ENCODE measurements at places on chromosomes 7 and 10.

- no peak for DNase-seq
Measured at GRCh38 chr7:110186334-110186733, 904.6 kb upstream of the LRRN3 start.

- no peak for DNase-seq
Measured at GRCh38 chr7:2892549-2892948, 48.4 kb upstream of the GNA12 start.

DNA sequence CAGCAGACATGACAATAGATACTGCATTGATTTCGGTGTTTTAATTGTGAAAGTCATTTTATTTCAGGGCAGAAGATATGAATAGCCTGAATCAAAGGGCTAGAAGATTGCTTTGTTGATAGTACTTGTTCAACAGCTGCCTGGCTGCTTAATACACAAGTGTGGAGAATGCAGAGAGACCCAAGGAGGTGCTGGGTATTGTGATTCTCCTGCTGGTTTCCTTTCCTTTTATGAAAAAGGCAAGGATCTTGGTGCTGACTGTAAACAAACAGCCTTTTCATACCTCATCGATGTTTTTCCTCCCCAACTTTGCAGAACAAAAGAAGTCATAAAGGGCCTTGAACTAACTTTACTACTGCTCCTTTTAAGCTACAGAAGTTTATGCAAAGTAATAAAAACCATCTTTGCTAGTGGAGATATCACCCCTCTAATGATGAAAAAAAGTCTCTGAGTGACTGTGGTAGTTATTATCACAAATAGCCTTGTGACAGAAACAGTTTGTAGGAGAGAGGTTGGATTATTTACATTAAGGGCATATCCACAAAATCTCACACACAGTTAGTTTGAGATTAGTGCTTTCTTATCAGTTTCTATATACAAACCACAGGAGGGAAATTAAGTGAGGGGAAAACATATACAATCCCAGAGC lies 800.0 kb downstream of the LRMDA start:
- no peak for DNase-seq

- no peak for DNase-seq
Measured at GRCh38 chr10:130254243-130254642, 118.1 kb downstream of the GLRX3 start.

DNA sequence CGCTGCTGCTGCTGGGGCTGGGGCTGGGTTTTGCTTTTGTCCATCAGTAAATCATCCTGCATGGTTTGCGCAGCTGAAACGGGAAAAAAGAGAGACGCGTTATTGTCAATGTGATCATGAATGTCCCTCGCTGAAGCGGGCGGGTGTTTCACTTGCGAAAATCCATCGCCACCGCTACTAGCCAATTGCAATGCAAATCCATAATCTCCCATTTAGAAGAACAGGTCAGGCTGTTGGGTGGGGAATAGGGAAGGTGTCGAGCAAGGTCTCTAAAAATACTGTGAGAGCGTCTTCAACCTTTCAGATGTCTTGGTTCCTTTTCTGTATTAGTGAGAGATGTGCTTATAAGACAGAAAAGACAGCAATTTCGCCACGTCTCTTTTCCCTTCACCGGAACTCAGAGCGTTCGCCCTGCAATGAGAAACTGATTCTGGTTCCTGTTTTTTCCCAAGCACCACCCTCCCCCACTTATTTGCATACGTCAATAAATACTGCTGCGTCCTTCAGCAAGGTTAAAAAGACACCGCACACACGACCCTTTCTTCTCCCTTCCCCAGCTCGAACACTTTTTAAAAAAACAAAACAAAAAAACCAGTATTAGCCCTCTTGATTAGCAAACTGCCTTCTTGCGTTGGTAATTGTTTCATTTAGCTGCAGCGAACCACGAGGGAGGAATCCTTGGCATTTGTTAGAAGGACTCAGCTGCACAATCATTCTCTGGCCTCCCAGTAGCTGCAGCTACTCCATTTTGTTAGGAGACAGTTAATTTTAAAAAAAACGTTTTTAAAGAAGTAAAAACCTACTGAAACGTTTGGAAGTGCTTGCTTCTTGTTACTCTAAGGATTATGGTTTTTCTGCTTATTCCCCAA lies 50.4 kb downstream of the CPEB3 start:
- DNase-seq = no peak

DNA sequence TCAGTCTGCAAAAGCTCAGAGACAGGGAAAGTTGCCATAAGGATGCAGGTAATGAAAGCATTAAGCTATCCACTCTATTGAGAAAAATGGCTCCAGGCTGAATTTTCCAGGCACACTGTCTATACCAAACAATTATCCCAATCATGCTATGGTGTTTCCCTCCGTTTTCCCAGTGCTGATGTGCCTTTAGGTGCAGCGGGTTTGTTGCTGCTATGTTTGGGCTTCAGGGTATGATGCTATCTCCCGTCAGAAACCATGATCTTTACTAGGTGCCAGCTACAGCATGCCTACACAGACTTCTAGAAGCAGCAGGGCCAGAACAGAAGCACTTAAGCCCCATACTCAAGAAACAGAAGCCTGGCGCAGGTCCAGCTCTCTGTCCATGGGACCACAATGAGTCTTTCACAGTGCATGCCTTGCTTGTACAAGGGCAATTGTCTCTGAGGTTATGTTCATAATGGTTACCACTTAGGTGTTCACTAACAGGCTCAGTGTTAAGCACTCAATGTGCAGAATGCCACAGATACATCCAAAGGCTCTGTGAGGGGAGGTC lies 19.4 kb downstream of the STEAP1B start:
- no peak for DNase-seq

DNA sequence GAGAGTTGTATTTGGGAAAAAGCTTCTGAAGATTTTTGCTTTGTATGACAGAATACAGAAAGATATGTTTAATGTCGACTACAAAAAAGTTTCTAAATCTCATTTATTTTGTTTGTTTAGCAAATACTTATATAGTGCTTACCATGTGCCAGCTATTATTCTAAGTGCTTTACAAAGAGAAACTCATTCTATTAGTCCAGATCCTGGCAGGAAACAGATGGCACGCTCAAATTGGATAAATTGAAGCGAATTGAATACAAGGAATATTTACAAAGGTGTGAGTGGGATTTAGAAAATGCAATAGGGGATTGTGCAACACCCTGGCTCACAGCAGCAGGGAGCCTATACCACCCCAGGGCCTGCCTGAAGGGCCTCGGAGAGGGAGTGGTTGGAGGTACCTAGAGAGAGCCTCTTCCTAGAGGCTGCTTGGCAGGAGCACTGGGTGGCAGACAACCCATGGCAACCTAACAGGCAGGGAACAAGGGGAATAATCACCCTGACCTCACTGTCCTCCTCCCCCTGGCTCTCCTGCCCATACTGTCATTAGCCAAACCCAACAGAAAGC lies 27.6 kb upstream of the FAM204A start:
- DNase-seq = no peak

DNA sequence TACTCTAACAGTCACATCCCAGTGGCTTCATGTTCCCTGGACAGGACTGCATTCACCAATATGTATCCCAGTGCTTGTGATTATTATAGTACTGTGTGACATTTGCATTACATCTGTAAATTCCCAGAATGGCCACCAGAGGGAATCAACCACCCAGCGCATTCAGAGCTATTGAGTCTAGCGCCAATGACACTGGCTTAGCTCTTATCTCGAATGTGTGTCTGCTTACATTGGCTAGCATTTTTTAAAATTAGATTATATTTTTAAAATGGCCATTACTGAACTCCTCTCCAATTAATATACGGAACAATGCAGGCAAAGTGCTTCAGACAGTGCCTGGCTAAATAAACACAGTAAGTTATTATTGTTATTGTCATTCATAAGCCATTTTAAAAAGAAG lies 36.3 kb downstream of the TRIL start:
- peak; percentile 56 for DNase-seq

DNA sequence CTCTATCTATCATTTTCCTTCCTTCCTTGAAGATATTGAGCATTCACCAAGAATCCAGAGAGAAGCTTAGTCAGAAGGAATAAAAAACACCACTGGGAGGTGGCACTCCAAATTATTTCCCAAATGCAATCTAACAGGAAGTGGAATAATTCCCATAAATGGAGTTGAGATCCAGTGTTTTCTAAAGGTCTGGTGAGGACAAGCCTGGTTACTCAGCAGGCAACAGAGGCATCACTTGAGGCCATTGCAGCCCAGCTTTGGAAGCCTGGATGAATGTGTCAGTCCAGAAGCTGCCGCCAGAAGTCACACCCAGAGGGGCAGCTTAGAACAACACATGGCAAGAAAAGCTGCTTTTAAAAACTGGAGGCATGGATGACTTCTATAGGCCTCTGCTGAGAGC lies 288.9 kb upstream of the KLF6 start:
- no peak for DNase-seq

- no peak for DNase-seq
Measured at GRCh38 chr7:1444214-1444924, 14.9 kb downstream of the MICALL2 start.

DNA sequence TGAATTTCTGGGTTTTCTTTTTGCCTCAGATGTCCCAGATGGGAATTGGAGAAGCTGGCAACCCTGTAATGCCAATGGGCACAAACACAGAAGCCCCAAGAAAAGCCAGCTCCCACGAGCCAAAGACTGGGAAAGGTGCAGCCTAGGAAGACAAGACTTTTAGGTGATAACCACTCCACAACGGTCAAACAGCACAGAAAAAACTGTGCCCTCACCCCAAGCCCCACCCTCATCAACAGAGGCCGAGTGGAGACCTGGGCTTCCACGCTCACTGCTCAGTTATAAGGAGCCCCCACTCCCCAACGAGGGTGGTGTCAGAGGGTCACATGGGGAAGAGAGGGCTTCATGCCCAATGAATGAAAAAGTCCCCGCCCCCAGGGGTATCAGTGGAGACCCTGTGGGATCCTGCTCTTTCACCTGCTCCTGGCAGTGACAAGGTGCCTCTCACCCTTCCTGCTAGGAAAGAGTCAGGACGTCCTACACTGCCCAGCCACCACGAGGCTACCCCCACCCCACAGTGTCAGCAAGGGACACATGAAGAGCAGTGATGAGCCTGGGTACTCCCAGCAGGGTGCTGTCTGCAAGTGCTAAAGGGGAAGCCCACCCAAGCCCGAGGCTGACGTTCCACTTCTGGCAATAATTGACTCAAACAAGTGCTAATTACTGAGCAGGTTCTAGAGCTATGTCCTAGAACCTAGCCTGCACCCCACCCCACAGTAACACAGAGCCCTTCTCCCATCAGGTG lies 8.3 kb downstream of the TMEM273 start:
- DNase-seq = no peak

GRCh38 chr10:77357185-77357584 lies 280.4 kb downstream of the KCNMA1 start:
- DNase-seq = no peak

DNA sequence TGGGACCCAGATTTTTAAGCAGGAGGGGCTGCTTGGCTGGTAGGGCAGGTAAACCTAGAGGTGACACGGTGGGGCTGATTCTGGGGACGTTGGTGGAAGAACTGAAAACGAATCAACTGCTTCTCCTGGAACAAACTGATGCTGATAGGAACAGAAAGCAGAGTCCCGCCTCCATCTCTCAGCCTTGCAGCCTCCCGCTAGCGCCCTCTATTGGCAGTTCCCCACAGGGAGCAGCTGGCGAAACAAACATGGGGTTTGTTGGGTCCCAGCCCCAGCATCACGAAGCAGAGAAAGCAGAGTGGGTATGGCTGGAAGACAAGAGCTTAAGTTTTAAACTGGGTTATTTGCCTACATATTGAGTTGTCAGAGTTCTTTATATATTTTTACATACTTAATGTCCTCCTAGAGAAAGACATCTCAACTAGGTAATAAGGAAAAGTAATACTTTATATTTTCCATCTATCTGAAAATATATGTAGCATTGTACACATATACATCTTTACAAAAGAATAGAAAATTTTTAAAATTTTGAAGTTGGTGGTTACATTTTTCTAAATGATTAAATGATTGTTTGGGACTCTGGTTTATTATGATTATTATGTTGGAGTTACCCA lies 42.3 kb upstream of the FOXI2 start:
- DNase-seq = no peak

DNA sequence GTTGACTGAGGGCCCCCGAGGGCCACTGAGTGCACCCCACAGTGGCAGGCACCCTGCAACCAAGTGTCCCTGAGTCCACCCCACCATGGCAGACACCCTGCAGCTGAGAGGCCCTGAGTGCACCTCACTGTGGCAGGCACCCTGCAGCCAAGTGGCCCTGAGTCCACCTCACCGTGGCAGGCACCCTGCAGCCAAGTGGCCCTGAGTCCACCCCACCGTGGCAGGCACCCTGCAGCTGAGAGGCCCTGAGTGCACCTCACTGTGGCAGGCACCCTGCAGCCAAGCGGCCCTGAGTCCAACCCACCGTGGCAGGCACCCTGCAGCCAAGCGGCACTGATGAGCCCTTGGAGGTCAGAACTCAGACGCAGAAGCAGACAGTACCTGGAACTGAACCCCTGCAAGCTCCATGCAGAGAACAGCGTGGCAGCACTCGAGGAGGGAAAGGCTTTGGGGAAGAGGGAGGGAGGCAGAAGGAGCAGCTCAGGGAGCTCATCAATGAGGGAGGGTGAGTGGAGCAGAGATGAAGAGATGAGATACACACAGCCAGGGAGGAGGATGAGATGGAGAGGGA lies 156.5 kb downstream of the WDR37 start:
- no peak for DNase-seq

- no peak for DNase-seq
Measured at GRCh38 chr10:71391701-71392100, 5.0 kb upstream of the CDH23 start.

DNA sequence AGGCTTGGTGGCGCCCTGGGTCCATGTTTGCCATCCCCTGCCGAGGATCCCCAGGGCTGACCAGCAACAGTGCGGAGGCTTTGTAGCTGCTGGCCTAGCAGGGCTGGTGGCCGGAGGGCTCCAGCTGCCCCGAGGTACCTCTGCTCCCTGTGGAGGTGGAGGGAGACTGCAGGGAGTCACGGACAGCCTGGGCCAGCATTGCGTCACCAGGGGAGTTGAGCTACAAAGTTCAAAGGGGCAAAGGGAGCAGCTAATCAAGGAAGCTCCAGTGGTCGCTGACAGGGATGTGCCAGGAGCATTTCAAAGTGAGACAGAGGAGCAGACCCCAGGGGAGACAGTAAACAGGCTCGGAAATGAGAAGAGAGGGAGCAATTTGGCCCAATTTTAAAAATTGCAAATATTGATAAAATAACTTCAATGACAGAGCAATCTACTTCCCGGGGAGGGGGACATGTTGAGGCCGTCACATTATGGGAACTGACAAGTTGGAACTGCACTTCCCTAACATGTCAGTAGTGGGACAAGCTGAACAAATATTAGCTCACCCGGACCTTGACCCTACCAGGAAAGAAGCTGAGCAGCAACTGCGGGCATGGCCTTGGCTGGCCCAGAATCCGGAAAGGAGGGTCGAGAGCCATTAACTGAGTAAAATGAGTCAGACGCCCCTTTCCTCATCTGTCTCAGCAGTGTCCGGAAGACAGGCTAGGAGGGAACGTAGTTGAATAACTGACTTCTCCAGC lies 39.4 kb downstream of the BTBD16 start:
- DNase-seq = no peak

GRCh38 chr7:100689230-100690135 lies 4.6 kb downstream of the GIGYF1 start:
- no peak for DNase-seq

- peak; percentile 78 for DNase-seq
Measured at GRCh38 chr7:45026984-45027773, 27.2 kb downstream of the CCM2 start.

Measured in naive thymus-derived CD8-positive, alpha-beta T cell (primary cell).